ENCODE measurements at places on chromosomes 1 and 21. TPM values are rescaled to one million over a fixed set of nuclear protein-coding genes. Genes with fewer than 3 reads are reported as not detected.
A peak's percentile ranks its signal among the peaks of the same experiment; 100 is the strongest.

The ACOT11 gene
- 9.9 TPM for polyA plus RNA-seq

DNA sequence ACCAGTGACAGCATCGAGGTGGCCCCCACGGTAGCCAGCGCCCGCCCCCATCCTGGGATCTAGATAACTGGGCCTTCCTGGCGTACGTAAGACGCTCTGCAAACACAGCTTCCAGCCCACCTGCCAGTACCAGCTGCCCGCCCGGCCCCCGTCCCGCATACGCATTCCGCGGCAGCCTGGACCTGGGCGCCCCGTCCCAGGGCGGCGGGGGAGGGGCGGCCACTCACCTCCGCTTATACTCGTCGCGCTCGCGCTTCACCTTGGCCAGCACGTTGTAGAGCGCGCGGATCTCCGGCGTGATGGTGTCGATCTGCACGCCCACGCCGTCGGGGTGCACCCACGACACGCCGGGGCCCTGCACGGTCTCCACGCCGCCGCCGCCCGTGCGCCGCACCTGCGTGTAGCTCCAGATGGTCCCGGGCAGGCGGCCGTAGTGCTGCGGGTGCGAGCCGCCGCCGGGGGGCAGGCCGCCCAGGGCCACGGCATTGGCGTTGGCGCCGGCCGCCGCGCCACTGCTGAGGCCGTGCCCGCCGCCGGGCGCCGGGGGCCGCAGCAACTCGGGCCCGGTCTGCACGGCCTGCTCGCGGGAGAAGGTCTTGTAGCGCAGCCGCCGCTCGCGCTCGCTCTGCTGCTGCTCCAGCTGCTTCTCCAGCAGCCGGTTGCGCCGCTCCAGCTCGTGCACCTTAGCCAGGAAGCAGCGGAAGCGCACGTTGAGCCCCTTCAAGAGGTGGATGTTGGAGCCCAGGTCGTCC lies 859 bp downstream of the IFFO2 start:
- no peak for DNase-seq

DNA sequence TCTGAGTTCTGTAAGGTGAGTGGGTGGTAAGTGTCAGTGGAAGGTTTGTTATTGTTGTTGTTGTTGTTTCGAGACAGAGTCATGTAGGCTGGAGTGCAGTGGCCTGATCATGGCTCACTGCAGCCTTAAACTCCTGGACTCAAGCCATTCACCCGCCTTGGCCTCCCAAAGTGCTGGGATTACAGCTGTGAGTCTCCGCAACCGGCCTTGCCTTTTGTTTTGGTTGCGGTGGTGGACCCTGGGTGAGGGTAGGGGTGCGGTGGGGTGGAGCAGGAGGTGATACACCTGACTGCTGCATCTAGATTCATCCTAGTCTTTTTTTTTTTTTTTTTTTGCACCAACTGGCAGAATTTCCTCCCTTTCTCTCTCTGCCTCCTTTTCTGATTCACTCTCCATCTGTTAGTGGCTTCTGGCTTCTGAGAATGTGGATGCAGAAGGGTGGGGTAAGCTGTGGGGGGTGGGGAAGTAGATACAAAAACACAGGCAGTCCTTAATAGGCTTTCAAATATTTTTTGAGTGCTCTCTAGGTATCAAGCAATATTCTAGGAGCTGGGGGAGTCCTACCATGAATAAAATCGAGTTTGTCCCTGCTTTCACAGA lies 4.6 kb upstream of the GMEB1 start:
- no peak for DNase-seq

DNA sequence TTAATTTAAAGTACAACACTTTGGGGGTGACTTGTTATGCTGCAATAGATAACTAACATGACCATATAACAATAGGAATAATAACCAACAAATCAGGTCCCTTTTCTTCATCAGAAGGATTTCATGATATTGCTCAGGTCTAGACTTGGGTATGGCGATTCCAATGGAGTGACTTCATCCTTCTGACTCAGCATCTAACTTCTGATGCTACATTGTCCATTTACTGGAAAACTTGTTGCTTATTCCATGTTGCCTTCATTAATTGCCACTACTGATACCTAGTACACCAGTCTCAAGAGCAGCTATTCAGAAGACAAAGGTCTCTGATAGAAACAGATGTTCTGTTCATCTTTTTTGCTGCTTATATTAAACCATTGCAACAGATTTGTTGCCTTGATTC lies 324.3 kb downstream of the TGFB2 start:
- no peak for DNase-seq

- DNase-seq, result peak; percentile 23
These were observed 24.9 kb upstream of the CR1L start for GRCh38 chr1:207619871-207620542.

The RGS13 gene
- polyA plus RNA-seq, result not detected

DNA sequence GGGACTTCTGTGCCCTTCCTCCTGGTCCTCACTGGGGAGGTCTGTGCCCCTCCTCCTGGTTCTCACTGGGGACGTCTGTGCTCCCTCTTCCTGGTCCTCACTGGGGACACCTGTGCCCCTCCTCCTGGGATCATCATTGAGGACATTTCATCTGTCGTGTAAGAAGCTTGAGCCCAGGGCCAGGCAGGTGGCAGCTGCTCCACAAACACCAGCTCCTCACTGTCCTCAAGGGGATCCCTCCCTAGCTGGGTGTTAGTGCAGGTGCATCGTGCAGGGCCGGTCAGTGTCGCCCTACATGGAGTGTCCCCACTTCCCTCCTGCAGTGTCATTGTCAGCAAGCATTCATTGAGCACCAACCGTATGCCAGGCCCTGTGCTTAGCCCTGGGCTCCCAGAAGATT lies 312.7 kb downstream of the PTPRU start:
- DNase-seq, result no peak

The RCC2 gene
- polyA plus RNA-seq, result 89.9 TPM

GRCh38 chr1:160520999-160521398 lies 2.1 kb downstream of the SLAMF6 start:
- DNase-seq, result no peak

The GPX7 gene
- polyA plus RNA-seq, result 81.3 TPM

The HSPA6 gene
- 0.28 TPM for polyA plus RNA-seq

The MLLT11 gene
- polyA plus RNA-seq, result 23.5 TPM
